ENCODE measurements at places on chromosomes 11 and 22.

GRCh38 chr11:7582338-7582985 is 68.7 kb downstream of the PPFIBP2 start:
- no peak for DNase-seq

GRCh38 chr11:134347441-134347840 is 15.7 kb downstream of the GLB1L2 start:
- DNase-seq = no peak

DNA sequence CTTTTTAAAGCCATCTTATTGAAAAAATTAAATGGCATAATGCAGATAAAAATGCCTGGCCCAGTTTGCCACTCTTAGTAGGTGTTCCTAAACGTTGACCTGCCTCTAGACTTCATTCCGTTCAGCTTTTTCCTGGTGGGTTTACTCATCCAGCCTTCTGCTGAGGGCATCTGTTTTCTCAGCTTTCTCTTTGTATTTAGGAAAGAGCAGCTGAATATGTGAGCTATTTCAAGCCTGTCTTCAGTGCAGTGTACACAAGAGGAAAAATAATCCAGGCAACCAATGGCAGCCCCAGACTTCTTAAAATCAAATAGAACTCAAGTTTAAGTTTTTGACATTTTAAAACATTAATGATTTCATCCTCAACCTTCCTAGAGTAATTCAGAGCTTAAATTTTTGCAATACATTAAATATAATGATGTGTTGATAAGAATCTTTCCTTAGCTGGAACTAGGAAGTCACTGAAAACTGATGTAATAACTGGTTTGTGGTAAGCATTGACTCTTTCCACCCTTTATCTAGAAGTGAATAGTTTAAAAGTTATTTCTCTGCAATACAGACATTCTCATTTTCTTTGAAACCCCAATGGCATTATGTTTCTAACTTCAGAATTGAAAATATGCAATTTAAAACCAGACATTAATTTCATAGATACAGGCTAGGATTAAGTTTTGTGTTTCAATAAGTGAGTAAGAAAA is 165.4 kb downstream of the AASDHPPT start:
- no peak for DNase-seq

- DNase-seq = no peak
Observed at GRCh38 chr11:61864814-61865775, 26.2 kb downstream of the FADS3 start.

GRCh38 chr11:113760241-113760640 is 13.3 kb downstream of the ZW10 start:
- DNase-seq = no peak

DNA sequence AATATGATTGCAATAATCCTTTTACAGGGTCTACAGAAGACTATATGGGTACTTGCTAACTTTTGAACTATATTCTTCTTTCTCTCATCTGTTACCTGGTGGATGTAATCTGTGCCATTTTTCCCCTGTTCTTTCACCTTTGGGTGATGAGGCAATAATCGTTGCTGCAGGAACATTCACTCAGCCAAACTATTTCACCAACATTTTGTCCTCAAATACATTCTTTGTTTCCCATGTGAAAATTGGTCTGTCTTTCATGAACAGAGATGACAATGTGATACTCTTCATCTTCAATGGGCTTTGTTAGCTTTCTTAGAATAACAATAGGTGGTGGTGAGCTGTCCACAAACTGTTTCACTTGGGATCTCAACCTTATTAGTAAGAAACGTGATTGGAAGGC is 52.1 kb upstream of the CAPRIN1 start:
- DNase-seq = no peak
